ENCODE measurements at places on chromosomes 1 and 21.

DNA sequence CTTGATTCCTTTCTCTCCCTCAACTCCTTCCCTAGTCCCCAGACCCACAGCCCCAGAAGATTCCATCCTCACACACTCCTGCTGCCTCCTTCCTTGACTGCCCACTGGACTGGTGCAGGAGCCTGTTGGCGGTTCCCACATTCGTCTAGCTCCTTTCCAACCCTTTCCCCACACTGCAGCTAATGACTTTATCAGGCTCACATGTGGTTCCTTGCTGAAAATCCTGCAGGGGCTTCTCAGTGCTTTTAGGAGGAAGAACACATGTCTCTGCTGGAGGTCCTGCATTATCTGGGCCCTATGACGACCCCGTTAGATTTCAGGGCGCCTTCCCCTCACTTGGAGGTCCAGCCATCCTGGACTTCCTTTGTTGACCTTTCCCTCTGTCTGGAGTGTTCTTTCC lies 50.2 kb downstream of the EDN2 start:
- DNase-seq: no peak

GRCh38 chr1:234887016-234887900 lies 241.4 kb downstream of the TOMM20 start:
- DNase-seq: no peak

DNA sequence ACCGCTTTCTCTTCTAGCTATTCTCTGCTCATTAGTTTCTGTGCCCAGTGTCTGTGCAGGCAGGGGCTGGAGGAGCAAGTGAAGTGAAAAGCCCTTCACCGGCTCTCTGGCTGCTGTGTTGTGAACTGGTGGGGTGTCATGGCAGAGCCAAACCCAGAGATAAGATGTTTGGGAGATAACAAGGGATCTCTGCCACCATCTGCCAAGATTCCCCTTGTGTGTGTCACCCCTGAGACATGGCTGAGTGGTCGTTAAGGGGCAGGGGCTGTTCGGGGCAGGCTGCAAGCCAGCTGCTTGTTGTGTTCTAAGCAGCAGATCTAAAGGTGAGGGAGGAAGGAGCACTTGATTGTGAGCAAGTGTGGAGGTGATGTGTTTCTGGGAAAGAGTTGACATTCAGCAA lies 24.5 kb downstream of the CNIH3 start:
- no peak for DNase-seq

DNA sequence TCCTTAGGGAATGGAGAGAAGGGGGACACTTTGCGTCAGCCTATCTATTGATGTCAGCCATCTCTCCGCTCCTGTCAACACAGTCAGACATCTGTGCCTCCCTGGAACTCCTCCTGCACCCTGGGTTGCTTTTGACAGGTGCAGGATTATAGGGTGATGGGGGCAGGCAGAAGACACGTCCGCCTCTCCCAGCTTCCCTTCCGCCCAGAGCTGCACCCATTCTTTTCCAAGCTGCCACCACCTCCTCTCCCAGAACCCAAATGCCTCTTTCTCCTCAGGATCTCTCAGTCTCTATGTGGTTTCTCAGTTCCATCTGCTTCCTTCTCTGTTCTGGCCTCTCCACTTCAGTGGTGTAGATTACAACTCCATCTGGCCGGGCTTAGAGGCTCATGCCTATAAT lies 17.1 kb upstream of the KIF1B start:
- no peak for DNase-seq

DNA sequence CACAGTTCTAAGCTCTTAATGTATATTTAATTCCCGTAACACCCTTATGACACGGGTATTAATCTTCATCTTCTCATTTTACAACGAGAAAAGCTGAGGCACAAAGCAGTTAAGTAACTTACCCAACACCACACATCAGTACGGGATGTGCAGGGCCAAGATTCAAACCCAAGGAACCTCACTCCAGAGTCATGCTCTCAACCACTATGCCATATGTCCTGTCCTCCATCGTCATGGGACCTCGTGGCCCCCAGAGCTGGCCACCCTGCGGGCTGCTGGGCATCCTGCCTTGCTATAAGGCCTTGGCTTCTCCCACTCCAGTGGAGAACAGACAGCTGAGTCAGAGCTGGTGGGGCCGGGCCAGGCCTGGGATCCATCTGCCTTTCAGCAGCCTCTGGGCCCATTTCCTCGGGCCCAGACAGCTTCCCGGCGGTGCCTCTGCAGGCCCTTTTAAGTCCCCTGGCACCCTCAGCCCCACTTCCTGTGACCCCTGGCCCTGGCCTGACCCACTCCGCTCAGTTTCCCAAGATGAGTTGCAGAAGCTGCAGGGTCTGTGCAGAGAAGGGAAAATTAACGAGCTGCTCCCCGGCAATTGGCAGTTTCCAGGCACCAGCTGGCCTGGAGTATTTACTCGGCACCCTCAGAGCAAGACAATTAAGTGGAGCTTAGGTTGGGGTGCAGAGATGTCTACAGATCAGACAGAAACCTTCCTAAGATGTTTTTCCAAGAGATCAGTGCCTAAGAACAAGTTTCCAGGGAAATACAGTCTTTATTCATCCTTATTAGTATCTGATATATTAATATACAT lies 98.2 kb downstream of the EPHB2 start:
- DNase-seq: peak; percentile 8

DNA sequence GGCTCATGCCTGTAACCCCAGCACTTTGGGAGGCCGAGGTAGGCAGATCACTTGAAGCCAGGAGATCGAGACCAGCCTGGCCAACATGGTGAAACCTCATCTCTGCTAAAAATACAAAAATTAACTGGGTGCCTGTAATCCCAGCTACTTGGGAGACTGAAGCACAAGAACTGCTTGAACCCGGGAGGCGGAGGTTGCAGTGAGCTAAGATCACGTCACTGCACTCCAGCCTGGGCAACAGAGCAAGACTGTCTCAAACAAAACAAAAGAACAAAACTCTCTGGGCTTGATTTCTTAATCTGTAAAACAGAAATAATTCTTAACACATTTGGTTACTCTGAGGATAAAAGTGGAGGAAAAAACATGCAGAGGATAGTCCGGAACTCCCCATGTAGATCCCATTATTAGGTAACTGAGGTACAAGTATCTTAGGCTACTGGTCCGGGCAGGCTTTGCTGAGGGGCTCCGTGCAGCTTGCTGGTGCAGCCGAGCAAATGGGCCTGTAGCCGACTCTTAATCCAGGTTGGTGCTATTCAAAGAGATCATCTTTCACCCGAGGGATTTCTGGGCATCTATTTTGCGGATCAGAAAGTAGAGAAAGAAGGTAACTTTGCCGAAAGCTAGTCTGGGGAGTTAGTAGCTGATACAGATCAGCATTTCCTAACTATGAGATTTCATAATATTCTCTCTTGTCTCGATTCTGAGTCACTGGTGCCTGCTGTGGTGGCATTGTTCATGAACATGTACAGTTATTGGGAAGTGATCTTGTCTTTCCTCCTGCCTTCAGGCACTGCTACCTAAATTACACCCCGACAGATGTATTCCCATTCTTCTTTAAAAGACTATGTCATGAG lies 56.8 kb downstream of the NFIA start:
- DNase-seq: no peak

DNA sequence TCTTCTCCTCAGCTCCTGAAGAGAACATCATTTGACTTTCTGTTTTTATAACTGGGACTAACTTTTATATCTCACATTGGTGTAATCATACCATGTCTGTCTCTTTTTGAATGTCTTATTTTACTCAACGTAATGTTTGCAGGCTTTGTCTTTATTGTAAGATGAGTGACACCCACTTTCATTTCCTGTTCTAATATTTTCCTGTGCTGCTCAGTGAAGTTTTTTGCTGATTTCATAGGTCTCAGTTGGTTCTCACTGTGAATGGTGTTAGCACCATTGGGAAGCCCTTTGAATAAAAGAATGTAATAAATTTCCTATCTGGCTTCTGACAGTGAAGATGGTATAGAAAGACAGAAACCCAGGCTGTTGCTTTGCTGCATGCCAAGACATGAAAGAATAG lies 84.0 kb downstream of the RAVER2 start:
- DNase-seq: no peak

- DNase-seq: no peak
Measured at GRCh38 chr1:15242766-15243165, 4.3 kb upstream of the FHAD1 start.

- DNase-seq: no peak
Measured at GRCh38 chr1:48251821-48252220, 29.3 kb downstream of the SLC5A9 start.

GRCh38 chr1:27316860-27317259 lies 5.1 kb upstream of the TMEM222 start:
- no peak for DNase-seq

GRCh38 chr1:205377355-205377754 lies 20.6 kb upstream of the KLHDC8A start:
- DNase-seq: no peak

DNA sequence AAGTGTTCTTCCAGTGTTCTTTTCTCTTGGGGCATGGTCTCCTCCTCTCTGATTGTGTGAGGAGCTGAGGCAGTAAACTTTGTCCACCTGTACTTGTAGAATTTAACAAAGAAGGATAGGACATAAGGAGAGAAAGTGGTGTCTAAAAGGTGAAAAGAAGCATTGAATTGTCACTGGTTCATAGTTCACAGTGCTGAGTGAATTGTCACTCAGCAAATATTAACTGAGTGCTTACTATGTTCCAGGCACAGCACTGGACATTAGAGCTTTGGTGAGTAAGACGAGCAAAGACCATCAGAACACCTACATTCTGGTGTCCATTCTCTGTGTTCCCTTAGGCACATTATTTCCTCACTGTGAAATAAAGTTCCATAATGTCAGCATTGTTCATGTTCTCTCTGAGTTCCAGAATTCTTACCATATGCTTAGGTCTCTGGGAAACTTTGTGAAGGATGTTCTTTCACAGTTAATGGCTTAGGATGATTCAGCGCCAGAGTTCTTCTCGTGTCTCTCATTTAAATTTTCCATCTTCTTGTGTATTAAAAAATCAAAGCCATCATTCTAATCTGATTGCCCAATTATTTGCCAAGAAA lies 156.8 kb upstream of the HOOK1 start:
- no peak for DNase-seq

DNA sequence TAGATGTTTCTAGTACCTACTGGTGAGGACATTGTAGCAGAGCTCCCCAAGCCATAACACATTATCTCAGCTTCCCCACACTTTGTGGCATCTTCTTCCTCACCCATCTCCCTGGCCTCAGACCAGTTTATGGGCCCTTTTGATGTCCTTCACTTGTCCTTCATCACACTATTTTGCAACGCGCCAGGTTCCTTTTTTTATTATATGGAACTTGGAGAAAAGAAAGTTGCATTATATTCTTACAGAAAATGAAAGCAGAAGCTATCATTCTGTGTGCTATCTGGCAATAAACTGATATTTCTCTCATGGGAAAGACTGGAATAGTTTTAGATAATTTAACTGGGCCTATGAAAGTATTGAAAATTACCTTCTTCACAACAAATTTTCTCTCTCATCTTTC lies 196.9 kb upstream of the ETV3 start:
- no peak for DNase-seq

DNA sequence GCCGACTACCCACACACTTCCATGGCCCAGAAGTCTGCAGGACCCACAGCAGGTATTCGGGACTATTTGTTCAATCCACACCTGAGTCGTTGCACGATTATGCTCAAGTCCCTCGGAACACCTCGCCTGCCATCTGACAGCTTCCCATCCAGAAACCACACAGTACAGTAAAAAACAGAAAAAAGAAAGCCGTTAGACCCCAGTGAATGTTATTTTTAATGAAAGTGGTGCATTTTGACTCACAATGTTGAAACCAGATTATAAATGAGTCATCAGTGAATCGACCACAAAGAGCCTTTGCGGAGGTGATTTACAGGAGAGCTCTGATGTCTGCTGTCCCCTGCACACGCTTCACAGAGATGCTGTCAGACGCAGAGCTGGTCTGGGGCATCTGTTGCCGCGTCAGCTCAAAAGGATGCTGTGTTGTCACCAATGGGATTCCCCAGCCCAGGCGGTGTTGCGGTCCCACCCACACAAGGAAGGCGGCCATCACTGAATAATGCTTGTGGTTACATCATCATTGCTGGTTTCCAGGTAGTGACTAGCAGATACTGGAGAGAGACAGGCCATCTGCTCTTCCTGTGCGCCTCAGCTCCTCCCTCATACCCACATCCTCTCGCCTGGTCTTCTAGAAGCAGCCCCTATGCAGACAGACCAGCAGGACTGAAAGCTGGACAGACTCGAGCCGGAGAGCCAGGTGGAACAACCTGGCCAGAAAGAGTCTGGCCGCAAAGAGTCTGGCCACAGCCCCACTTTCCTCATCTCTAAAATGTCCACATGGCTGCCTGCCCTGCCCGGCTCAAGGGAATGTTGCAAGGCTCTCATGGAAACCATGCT lies 116.8 kb downstream of the TOMM20 start:
- DNase-seq: no peak

DNA sequence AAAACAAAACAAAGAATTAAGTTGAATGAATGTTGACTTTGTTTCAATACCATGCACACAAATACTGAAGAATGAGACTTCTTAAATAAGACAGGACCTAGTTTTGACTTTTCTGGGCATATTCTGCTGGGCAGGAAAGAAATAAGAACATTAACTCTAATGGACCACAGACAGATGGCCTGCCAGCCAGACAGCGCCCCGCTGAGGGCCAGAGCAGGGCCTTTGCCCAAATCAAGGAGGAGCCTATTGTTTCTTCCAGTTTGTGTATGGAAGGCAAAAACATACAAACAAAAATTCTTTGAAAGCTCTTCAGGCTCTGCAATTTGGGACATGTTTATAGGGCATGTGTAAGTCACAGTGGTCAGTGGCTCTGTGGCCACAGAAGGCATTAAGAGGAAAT lies 44.4 kb upstream of the KIF26B start:
- DNase-seq: no peak

Data from COR-L47 (cell line).